ENCODE measurements at places on chromosomes 11 and 22.

GRCh38 chr11:47391711-47392432, 13.5 kb upstream of the SPI1 start:
- DNase-seq: no peak

DNA sequence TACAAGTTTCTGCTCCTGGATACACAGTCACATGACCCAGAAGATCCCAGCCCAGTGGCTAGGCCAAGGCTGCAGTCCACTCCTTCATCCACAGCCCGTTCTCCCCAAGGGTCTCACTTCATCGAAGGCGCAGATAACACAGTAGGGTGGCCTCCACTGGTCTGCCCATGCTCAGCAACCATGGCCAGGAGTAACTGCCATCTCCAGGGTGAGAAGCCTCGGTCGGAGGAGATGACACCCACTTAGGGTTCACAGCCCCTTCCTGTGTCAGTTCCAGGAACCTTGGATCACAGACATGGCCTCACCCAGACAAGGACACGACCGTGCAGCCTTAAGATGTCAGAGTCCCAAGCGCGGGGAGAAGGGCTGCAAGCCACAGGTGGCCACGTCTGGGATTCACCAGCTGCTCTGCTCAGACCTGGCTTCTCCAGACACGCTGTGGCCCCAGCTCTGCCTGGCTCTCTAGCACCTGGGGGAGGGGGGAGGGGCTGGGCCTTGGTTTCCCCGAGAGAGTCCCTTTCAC, 2.6 kb downstream of the BET1L start:
- no peak for DNase-seq

- no peak for DNase-seq
These were observed 25.9 kb downstream of the ALG12 start for GRCh38 chr22:49892226-49892899.

- no peak for DNase-seq
These were observed 5.4 kb upstream of the C11orf65 start for GRCh38 chr11:108472681-108473080.

DNA sequence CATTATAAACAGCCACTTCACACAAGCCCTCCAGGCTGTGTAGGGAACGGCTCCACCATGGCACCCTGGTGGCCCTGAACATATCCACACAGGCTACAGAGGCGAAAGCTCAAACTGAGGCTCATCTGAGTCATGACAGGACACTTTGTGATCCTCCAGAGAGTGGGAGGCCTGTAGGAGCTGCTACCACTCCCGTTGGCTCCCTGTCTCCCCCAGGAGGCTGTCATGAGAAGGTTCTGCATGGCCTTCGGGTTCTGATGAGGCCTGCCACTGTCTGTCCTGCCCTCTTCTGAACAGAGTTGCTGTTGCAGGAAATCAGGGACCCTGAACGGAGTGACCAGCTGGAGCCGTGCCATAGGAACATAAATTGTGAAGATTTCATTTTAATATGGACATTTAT, 23.8 kb upstream of the ALDH3B2 start:
- DNase-seq: no peak

DNA sequence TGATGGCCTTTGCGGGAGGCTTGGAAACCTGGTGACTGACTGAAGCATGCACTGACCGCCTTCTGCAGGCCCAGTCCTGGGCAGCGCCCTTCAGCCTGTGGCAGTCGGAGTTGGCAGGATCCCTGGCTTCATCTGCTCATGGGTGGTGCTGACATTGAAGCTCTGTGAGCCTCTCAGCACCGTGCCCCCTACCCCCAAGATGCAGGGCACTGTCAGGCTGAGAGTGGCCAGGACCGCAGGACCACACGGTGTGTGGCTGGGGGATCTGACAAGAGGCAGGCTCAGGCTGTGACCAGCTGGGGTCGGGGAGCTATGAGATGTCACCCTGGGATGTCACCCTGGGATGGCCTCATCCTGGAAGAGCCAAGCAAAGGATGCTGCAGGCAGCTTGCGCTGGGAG, 32.7 kb downstream of the TBC1D22A start:
- DNase-seq: no peak

- DNase-seq: no peak
These were observed 2.2 kb downstream of the PRODH start for GRCh38 chr22:18933914-18934313.

DNA sequence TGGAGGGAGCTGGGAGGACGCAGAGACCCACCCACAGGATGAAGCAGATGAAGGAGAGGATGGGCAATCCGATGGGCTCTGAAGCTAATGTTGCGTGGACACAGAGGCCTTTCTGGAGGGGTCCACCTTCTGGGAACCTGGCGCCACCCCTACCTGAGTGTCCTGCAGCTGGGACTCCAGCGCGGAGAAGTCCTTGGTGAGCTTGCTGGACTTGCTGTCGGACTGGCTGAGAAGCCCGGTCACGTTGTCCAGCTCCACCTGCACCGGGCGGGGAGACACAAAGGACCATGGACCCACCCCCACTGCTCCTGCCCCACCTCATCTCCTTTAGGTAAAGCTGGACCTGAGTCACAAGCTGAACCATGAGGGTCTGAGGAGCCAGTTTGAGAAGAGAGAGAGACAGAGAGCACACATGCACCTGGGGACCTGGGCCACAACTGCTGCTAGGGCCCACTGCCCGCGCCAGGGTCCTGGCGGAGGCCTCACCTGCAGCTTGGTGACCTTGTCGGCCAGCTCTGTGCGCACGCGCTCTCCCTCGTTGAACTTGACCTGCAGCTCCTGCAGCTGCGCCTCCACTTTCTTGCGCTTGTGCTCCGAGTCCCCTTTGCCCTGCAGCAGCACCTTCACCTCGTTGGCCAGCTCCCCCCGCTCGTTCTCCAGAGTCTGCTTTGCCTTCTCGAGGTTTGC, 40.8 kb downstream of the APOL1 start:
- no peak for DNase-seq

GRCh38 chr11:46363031-46363407, 15.8 kb downstream of the DGKZ start:
- no peak for DNase-seq

GRCh38 chr22:45553351-45554039, 50.8 kb downstream of the FBLN1 start:
- peak; percentile 9 for DNase-seq

- DNase-seq: no peak
These were observed 34.5 kb upstream of the SEZ6L start for GRCh38 chr22:26134654-26135330.

- DNase-seq: no peak
These were observed 77.7 kb downstream of the BRD1 start for GRCh38 chr22:49749885-49750510.

- DNase-seq: no peak
These were observed 86.1 kb upstream of the ARHGAP20 start for GRCh38 chr11:110798201-110798900.

DNA sequence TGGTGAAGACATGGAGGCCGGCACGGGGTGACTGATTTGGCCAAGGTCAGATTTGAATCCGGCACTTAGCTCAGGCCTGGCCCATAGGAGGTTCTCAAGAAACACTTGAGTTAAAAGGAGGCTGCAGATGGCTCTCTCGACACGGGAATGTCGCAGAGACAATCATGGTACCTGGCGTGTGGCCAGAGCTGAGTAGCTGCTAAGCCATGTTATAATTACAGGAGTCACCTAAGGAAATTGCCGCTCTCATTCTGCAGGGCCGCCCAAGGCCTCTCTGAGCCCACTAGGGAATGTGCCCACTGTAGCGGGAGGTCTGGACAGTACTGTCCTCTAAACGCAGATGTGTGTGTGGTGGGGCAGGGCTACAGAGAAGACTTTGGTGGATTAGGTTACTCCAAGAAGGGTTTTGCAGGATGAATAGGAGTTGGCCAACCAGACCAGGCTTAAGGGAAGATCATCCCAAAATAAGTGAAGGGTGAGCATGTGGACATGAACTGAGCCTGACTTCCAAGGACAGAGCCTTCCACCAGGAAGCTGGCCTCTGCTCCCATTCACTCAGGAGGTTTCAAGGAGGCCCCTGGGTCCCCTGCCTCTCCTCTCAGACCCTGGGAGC, 19.3 kb upstream of the PRR5 start:
- no peak for DNase-seq

DNA sequence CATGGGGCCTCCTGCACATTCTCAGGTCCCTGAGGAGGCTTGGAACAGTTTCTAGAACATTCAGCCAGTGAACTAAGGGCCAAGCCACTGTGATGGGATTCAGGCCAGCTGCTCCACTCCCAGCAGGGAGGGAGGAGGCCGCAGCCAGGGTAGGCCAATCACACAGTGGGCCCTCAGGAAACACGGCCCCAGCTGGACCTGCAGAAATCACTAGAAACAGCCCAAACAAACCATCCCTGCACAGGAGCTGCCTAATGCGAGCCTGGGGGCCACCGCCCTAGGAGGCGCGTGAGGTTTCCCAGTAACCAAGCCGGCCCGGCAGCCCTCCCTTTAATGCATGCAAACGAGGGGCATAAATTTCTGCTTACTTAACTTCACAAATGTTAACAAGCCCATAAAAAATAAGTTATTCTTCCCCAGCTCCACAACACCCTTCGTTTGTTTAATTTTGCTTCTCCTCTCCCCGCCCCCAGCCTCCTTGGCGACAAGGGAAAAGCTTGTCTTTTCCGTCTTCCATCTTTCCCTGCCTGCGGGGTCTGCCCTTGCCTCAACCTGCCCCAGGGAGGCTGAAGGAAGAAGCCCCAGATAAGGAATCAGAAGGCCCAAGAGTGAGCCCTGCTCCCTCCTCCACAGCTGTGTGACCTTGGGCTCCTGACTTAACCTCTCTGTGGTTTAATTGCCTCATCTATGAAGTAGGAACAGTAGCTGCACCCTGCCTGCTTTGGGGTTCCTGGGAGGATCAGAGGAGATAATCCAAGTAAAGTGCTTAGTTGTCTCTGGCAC, 25.7 kb downstream of the ELFN2 start:
- no peak for DNase-seq

DNA sequence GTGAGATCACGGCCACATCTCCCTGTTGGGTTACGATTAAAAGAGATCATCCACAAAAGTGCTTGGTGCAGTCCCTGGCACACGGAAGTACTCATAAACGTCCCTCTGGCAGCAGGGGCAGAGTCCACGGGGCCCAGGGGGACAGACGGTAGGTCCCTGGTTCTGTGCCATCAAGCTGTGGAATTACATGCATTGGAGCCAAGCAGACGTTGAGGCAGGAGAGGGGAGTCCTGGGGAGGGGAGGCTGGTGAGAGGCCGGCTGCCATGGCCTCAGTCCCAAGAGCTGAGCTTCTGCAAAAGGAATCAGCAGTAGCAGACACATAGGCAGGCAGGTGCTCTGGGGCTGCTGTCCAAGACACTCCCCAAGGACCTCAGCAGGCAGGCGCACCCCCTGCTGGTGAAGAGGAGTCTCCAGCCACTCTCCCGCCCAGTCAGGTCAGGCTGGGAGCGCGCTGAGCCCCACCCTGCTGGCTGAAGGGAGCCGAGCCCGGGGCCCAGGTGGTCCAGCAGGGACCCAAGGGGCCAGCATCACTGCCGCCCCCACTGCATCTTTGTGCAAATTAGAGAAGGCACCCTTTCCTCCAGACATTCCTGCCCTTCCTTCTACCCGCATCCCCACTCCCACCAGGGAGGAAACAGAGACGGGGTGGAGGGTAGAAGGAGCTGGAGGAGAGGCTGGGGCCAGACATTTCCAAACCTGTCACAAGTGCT, 7.6 kb upstream of the KCTD17 start:
- DNase-seq: peak; percentile 69

DNA sequence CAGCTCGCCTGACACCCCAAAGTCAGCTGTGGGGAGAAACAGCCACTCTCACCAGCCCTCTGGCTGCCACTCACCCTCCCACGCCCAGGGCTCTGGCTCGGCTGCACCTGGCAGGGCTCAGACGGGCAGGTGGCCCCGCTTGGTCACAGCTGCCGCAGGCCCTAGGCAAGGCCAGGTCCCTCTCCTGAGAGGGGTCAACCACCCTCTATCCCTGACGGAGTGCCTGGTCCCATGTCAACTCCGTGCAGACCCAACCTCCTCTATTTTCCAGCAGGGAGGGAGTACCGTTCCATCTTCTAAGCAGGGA, 1.9 kb downstream of the MAP4K2 start:
- DNase-seq: no peak

GRCh38 chr11:122670131-122670530, 14.6 kb downstream of the UBASH3B start:
- no peak for DNase-seq

GRCh38 chr11:32148895-32149294, 58.0 kb downstream of the RCN1 start:
- no peak for DNase-seq

GRCh38 chr11:69918938-69919650, 99.9 kb upstream of the FGF3 start:
- peak; percentile 35 for DNase-seq

DNA sequence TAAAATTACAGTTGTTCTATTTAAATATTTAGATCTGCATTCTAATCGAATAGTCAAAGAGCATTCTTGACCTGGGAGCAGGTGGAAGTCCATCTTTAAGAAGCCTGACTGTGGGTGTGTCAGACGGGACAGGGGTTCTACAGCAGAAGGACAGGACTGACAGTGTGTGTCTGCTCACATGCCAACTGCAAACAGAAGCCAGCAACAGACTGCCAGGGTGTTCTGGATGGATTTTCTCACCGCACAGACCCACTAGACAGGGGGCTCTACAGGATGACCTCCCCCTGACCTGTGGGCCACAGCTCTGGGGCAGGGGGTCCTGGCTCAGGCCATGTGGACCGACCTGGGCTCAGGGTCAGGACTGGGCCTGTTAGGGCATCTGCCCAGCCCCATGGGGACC, 22.8 kb upstream of the NAP1L4 start:
- no peak for DNase-seq

DNA sequence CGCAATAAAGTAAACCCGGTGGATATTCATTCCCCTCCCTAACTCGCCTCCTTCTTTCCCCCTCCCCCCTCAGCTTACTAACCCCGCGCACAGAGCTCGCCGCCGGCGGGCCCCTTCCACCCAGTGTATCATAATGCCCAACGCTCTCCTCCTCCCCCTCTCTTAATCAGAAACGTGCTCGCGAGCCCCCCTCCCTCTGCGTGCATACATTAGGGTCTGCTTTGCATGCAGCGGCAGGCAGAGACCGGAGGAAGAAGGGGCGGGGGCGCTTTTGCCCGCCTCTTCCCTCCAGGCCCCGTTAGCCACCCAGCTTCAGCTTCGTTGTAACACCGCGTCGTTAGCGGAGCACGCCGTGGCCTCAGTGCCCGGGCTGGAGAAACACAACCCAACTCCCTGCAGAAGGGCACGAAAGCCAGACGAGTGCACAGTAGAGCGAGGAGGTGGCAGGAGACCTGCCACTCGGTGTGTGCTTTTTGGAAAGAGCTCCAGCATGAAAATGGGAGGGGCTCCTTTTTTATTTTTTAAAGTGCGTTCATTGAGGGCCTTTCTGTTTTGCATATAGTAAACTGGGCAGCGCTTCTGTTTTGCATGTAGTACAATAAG, 901 bp upstream of the KMT2A start:
- peak; percentile 90 for DNase-seq

Measured in NCI-H1092 (cell line).